ENCODE measurements at places on chromosomes 1 and 21.

DNA sequence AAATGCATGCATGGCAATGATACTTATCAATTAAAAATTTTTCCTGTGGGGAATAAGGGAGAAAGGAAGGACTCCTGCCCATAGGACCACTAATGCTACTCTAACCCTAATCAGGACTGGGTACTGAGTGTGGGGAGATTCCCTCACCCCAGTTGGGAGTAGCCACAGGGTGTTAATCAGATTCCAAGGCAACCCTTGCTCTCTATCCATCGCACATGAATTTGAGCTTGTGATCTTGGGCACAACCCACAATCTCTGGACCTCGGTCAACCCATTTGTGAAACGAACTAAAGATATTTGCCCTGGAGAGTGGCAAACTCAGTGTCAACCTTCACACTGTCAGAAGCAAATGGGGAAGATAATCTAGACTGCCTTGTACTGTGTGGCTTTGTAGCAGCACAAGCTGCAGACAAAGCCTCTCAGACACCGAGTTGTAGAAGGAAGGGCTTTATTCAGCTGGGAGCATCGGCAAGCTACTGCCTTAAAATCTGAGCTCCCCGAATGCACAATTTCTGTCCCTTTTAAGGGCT is 69.5 kb downstream of the SERINC2 start:
- no peak for DNase-seq

- no peak for DNase-seq
Observed at GRCh38 chr1:103056423-103056822, 51.9 kb downstream of the COL11A1 start.

GRCh38 chr1:82486969-82487368 is 686.2 kb downstream of the ADGRL2 start:
- no peak for DNase-seq

DNA sequence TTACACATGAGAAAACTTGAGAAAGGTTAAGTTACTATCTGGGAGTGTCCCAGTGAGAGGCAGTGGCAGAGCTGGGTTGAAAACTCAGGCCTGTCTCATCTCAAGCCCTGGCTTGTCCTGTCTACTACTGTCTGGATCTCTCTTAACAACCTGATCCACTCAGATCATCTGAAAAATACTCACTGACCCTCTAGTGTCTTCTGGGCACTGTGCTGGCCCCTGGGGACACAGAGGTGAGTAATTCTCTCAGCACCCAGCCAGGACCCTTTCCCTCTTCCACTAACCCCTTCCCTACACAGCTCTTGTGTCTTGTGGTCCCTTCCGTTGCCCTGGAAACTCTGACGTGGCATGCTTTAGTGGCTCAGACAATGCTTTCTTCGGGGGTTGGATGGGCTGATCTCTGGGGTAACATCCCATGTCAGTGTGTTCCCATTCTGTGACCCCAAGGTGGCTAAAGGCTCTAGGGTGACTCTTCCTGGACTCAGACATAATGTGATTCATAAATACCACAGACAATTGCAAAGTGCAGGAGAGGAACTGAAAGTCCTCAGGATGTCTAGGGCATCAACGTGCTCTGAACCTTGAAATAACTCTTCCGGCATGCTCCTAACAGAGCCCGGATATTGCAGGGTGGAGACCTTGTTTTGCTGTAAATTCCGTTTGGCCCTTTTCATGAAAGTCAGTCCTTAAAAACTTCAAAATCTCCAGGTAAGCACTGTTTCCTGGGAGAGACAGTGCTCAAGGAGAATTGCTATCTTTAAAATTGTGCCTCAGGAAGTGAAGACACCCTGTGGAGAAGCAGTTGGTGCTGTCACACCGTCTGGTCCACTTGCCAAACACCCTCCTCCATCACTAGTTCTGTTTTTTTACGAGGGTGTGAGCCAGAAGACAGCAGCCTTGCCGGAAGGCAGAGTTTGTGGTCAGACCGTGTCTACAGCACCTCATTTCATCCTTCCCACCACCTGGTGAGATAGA is 4.0 kb downstream of the SHISAL2A start:
- no peak for DNase-seq

GRCh38 chr1:118751166-118751565 is 237.0 kb downstream of the TBX15 start:
- no peak for DNase-seq

DNA sequence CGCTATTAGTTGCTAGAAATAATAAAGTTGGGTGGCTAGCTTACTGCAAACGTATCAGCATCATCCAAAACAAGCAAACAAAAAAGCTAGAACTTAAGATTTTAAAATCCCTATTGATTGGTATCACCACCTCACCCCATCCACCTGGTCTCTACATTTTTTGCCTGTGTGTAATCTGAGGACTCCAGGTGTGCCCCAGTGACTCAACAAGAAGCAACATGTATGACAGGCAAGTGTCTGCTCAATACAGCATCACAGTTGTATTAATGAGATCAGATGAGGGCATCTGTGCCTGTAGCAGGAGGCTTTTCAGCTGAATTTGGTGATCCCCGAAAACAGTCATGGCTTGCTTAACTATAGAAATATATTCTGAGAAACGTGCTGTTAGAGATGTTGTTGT is 14.6 kb upstream of the PAPPA2 start:
- DNase-seq = no peak

DNA sequence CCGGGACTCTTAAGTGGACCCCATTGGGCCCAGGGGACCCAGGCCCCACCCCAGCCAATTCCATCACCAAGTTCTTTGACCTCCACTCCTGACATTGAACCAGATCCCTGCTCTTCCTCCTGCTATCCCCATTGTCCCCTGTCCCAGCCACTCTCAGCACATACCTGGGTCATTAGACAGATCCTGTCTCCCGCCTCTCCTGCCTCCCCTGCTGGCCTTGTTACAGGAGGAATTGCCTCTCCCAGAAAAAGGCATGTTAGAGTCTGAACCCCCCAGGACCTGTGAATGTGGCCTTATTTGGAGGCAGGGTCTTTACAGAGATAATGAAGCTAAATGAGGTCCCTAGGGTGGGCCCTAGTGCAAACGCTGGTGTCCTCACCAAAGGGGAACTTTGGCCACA is 301.9 kb downstream of the NPHP4 start:
- DNase-seq = no peak

GRCh38 chr21:18960306-18960705 is 556.7 kb upstream of the TMPRSS15 start:
- DNase-seq = no peak

- DNase-seq = no peak
Observed at GRCh38 chr1:6779089-6779805, 6.0 kb upstream of the CAMTA1 start.

DNA sequence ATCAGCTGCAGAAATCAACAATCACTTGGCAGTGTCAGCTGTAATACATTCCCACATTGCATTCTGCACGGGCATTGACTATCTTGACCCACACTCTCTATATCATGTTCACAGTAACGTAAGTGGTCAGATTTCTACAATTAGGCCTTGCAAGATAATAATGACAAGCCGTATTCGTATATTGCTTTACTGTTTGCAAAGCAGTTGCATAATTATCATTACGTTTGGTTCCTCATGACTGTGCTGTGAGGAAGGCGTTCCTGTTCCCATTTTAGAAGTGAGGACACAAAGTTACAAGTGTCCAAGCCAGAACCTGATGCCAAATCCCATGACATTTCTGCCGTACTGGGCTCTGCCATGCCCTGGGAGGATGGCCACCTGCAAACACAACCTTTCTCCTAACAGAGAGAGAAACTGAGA is 53.5 kb upstream of the TARBP1 start:
- no peak for DNase-seq

GRCh38 chr1:154465621-154466195 is 36.3 kb upstream of the TDRD10 start:
- DNase-seq = no peak

- DNase-seq = no peak
Observed at GRCh38 chr1:40477678-40478053, 576 bp downstream of the ZFP69 start.

DNA sequence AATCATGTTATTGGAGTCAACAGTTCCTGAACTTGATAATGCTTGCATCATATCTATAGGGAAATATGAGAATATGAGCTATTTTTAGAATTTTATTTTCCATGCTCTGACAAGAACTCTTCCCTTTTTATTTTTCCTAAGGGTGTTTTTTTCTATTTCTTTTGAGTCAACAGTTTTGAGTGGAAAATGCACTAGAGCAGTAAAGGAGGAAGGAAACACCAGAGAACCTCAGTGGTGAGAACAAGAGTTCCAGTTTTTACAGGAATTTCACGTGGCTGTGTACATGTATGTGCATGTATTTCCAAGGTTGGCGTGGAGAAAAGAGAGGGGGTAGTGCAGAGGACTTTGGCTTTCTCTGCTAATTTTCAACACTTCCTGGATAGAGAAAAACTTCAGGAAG is 63.6 kb upstream of the TNFSF18 start:
- DNase-seq = no peak

DNA sequence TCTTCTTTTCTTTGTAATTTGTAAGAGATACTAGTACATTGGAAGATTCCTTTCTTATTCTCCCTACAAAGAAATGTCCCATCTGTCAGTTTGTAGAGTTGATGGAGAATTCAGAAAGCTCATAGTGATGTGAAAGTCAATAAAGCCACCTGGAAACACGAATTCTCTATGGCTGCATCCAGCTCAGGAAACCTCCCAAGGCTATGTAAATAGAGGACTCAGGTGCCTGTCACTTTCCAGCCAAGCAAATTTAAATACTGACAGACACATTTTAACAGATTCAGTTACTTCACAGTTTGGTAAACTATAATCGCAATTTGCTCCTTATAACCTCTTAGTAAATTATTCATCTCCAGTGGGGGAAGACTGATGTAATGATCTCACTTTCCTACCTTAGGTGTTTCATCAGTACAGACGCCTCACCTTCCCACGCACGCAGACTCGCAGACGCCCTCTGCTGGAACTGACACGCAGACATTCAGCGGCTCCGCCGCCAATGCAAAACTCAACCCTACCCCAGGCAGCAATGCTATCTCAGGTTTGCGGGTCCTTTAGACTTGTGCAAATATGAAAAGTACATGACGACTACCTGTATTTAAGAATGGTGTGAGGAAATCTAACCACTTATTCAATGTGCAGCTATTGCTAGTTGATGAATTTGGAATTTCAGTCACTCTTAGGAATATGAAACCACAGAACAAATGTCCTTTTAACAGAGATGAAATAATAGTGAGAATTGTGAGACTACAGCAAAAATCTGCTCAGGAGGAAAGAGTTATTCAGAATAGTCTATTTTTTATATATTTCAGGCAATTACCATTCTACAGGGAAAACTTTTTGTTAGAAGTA is 60.6 kb downstream of the PTPRC start:
- DNase-seq = no peak

DNA sequence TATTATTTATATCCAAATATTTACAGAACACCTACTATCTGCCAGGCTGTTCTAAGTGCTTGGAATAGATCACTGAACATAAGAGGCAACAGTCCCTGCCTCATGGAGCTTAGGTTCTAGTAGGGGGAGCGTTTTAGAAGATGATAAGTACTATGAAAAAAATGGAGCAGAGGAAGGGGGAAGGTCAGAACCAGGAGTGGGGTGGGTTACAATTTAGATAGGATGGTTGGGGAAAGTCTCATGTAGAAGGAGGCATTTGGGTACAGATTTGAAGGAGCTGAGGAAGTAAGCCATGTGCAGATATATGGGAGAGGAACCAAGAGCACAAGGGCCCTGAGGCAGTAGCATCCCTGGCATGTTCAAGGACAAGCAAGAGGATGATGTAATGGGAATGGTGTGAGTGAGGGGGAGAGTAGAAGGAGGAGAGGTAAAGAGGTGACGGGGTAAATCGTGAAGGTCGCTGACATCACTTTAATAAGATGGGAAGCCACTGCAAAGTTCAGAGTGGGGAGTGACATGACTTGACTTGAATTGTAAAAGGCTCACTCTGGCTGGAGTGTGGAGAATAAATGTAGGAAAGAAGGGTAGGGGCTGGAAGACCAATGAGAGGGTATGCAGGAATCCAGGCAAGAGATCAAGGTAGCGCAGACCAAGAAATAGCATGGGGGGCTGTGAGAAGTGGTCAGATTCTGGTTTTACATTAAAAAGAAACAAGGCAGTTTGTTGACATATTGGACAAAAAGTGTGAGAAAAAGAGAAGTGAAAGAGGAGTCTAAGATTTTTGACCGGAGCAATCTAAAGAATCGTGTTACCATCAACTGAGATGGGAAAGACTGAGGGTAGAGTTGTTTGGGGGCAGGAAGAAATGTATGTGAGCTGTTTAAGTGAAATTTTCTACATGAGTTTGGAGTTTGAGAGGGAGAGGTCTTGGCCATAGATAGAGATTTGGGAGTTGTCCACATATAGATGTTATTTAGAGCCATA is 92.6 kb downstream of the LPAR3 start:
- no peak for DNase-seq

DNA sequence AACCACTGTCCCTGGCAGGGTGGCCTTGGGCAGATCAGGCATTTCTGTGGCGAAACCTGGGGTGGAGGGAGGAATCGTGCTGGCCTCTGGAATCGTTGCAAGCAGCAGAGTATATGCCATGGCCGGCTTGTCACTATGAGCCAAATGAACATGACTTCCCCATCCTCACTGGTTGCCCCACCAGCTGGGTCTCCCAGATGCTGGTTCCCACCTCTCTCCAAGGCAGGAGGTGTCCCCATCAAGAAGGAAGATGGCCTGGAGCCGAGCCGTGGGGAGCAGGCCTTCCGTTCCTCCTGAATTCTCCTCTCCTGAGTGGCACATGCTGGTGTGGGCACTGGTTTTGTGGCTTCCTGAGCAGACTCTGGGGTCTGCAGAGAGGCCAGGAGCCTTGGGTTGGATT is 60.2 kb upstream of the ACTRT2 start:
- DNase-seq = no peak

DNA sequence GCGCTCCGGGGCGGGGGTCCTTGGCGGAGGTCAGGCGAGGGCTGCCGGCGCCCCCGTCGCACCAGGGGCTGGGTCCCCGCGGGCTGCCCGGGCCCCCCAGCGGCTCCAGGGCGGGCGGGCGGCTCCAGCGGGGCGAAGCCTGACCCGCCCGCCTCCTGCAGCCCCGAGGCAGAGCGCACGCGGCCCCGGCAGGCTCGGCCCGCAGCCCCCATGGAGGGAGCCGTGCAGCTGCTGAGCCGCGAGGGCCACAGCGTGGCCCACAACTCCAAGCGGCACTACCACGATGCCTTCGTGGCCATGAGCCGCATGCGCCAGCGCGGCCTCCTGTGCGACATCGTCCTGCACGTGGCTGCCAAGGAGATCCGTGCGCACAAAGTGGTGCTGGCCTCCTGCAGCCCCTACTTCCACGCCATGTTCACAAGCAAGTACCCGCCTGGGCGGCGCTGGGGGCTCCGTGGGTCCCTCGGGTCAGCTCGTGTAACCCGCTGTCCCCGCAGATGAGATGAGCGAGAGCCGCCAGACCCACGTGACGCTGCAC is 817 bp downstream of the KLHL17 start:
- no peak for DNase-seq

DNA sequence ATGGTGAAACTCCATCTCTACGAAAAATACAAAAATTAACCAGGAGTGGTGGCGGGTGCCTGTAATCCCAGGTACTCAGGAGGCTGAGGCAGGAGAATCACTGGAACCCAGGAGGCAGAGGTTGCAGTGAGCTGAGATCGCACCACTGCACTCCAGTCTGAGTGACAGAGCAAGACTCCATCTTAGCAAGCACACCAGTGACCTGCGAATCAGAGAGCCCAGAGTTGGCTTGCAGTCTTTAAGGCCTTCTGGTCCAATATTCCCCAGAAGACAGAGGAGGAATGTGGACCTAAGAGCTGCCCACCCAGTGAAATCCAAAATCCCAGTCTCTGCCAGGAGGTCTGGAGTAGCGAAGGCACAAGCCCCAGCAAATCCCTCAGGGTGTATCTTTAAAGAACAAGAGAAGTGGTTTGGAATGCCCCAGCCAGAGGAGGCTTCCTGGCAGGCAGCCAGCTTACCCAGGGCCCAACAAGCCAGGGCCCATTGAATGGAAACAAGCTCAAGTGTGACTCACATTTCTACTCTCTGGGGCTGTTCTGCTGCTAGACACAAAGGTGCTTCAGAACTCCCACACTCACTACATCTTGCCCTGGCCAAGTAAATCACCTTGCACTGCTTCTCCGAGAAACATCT is 23.9 kb downstream of the GPR161 start:
- DNase-seq = no peak

Data from SW 1271 (cell line).